ENCODE measurements at places on chromosomes 3 and 15. TPM values are rescaled to one million over a fixed set of nuclear protein-coding genes. Genes with fewer than 3 reads are reported as not detected.

SLC22A14 gene
- not detected for total RNA-seq

ALDH1A2 gene
- total RNA-seq, result 0.84 TPM

HIGD2B gene
- not detected for total RNA-seq

LRRC34 gene
- total RNA-seq, result 7.1 TPM

OR4F15 gene
- total RNA-seq, result not detected

Measured in bronchus fibroblast of lung (primary cell).